Activated naive CD8-positive, alpha-beta T cell treated with anti-CD3 and anti-CD28 coated beads, Interleukin-2, amount 50 U/mL, for 16 hours (primary cell): ENCODE measurements at places on chromosomes 13 and 19.

DNA sequence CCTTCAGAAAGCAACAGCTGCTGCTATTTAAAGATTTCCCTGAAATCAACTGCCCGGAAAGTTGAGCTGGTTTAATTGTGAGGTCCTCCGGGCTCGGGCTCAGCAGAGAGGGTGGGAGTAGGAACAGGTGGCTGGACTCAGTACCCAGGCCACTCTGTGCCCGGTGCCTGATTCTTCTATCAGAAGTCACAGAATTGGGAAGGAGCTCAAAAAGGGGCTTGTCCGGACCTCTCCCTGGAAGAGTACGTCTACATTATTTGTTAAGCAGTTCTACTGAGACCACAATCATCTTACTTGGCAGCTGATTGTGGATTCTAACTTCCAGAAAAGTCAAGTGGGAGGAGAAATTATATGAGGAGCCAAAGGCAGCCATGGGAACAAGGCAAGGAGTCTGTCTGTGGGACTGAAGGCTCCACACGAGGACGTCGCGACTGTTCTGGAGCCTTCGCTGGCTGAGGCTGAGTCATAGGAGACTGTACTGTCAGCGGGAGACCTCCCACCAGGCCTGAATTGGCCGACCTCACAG lies 91.7 kb upstream of the ANKRD10 start:
- no peak for DNase-seq

DNA sequence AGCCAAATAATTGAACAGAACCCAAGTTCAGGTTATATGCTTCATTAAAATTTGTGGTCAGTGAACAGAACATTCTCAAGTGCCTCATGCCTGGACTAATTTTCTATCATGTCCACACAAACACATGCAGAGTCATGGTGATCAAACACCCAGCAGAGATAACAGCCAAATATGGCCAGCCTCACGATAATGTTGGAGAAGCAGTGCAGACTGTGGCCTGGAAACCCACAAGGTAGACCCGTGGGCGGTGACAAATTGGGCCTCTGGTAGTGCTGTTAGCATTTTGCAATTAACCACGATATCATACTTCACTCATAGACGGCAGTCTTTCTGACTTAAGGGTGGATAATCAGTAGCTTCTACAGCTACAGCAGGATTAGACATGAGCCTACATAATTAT lies 35.0 kb upstream of the VWA8 start:
- DNase-seq = no peak

- no peak for DNase-seq
Measured at GRCh38 chr19:5011476-5012238, 42.7 kb downstream of the KDM4B start.

DNA sequence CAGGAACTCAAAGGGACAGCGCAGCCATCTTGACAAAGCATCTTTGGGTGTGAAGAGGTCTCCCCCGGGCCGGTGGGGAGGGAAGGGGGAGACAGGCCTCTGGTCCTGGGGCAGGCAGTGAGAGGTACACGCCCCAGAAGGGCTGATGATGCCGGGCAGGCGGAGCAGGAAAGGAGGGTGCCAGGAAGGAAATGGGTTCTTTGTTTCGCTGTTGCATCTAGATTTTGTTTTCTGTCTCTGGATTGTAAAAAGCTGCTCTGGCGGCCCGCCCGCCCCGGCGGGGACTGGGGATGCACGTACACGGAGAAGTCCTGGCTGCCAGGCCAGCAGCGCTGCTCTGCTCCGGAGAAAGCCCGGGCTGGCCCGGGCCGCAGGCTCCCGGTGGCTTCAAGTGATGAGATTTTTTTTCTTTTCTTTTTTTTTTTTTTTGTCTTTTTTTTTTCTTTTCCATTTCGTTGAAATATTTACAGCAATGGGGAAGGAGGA lies 13.2 kb upstream of the ASF1B start:
- no peak for DNase-seq

DNA sequence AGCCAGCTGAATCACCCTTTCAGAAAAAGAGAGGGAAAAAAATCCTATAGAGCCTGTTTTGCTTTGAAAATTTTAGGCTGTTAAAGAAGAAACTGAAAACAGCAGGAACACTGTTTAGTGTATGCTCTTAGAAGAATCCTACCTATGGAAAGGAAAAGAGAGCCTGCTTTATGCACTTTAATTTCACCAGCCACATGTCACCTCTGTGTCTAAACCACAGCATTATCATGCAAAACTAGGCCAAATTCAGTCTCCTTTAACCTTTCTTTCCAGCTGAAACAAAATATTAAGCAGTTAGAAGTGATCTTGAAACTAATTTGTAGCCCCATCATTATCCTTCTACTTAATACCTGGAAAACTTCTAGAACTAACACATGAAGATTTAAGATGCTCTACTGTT lies 97.2 kb upstream of the MAB21L1 start:
- no peak for DNase-seq

DNA sequence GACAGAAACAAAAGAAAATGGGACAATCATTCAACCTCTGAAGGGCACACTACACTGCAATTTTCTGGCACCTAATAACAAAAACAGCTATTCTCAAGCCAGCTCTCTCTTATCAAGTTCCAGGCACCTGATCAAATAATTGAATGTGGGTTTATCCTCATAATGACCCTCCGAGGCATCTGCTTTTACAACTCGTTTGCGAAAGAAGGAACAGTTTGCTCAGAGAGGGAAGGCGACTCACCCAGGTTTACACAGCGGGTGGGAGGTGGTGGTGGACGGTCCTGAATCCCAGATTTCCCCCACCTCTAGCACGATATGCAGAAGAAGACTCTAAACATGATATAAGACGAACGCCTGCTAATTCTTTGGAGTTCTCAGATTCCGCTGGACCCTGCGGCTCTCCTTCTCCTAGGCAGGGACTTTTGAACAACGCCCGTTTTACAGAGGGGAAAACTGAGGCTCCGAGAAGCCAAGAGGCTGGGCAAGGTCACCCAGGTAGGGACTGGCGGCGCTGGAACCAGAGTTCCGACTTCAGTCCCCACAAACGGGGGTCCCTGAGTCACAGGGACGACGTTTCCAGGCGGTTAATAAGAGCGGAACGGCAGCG lies 641 bp downstream of the SGTA start:
- no peak for DNase-seq

- no peak for DNase-seq
Measured at GRCh38 chr19:50331221-50331993, 2.2 kb upstream of the KCNC3 start.

DNA sequence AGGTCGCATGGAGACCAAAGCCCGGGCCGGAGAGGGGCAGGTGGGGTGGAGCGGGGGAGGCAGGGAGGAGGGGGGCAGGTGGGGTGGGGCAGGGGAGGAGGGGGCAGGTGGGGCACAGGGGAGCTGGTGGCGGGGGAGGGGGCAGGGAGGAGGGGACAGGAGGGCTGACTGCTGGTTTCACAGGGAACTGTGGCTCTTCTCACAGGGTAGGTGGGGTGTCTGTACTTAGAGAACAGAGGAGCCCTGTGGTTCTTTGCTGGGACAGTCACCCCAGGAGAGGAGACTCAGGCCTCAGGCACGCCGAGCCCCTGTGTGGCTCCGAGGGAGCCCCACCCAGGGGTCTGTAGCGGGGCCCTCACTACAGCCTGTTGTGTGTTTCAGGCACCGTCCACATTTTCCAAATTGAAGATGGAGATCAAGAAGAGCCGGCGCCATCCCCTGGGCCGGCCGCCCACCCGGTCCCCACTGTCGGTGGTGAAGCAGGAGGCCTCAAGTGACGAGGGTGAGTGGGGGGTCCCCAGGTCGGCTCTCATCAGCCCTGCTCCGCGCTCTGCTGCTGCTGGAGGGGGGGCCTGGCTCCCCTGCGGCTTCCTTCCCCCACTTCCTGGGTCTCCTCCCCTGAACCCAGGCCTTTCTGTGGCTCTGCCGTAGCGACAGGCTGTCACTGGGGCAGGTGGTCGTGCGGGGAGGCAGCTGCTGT lies 162.7 kb downstream of the KDM4B start:
- no peak for DNase-seq

DNA sequence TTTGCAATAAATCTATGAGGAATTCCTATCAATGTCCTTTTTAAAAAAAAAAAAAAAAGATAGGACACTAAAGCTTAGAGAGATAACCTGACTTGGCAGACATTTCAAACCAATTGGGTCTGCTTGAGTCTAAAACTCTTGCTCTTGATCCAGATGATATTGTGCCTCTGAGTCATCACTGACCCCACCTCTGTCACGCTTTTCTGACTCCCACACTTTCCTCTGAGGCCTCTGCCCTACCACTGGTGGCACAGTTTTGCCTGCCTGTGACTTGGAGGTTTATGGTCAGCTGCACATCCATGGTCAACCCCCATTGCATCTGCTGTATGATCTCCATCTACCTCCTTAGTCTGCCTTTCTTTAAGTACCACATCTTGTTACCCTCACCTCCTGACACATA lies 328.7 kb downstream of the SPRY2 start:
- DNase-seq = no peak

DNA sequence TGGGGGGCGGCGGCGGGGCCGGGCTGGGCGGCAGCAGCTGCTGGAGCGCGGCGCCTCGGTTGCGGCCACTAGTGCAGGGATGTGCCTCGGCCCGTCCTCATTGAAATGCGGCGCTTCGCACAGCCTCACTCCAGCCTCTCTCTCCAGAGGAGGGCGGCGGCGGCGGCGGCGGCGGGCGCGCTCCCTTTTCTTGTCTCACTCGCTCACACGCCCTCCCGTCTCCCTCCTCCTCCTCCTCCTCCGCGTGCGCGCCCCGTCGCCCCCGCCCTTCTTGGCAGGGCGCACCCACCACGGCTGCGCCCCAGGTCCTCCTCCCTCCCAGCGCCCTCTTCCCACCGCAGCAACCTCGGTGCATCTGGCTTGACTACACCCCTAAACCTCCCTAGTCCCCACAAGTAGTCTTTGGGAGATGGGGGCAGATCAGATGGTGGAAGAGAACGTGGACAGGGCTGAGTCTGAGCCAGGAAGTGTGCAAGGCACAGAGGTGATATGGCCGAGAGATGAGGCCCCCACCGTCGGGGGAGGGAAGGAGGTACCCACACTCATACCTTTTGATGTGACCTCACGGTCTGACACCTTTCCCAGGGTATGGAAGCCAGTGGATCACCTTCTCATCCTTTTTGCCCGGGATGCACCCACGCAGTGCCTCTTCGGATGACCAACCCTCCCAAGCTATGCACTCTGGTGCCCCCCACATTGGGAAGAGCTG lies at the start of gene DCLK1:
Gene DCLK1 (minus strand): TSS at position 161 of the 709 bp plus-strand sequence.
- no peak for DNase-seq

DNA sequence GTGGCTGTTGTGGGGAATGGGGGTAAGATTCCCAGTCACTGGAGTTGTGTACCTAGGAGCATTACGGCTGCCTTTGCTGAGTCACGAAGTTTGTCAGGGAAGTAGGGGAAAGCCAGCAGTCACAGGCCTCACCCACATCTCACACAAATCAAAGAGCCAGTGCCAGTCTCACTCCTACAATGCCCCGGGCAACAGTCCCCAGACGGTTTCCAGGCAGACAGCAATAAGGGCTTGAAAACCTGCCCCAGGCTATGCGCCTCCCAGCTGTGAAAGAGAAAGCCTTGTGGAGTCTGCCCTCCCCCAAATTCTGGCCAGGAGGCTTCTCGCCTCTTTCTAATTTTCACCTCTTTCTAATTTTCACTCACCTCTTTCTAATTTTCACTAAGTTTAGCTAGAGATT lies 142.3 kb upstream of the EDNRB start:
- DNase-seq = no peak

DNA sequence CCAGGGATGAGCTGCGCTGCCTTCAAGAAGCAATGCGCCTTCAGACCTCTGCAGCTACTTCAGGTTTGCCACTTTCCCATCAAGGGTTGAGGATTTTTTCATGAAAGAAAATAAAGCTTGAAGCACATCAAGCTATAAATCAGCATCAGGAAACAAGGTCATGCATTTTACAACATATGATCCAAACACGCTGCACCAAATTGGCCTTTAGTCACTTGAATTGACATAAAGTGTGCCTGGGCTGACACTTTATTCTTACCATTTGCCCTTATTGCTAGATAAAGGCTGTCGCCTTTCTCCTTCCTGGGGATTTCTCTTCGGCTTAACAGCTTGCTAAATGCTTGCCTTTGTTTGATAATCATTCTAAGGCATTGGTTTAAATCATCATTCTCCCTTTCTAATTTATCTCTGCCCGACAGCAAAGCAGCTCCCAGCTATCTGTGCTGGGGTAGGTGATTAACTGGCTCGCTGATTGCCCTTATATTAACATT lies 87.7 kb downstream of the LHFPL6 start:
- no peak for DNase-seq

DNA sequence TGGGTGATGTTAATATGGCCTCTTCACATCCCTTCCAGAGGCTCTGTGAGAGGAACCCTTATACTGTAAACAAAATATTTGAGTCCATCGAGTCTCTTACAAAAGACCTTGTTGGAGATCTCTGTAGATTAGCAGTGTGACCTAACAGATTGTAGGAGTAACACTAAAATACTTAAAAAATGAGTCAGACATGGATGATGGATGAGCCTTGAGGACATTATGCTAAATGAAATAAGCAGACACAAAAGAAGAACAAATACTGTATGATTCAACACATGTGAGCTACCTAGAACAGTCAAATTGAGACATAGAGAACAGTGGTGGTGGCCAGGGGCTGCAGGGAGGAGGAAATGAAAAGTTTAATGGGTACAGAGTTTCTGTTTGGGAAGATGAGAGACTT lies 152.2 kb upstream of the UBL3 start:
- no peak for DNase-seq

- no peak for DNase-seq
Measured at GRCh38 chr13:33003458-33004019, 12.7 kb upstream of the KL start.

GRCh38 chr19:14565765-14566711 lies 5.8 kb downstream of the NDUFB7 start:
- DNase-seq = no peak

DNA sequence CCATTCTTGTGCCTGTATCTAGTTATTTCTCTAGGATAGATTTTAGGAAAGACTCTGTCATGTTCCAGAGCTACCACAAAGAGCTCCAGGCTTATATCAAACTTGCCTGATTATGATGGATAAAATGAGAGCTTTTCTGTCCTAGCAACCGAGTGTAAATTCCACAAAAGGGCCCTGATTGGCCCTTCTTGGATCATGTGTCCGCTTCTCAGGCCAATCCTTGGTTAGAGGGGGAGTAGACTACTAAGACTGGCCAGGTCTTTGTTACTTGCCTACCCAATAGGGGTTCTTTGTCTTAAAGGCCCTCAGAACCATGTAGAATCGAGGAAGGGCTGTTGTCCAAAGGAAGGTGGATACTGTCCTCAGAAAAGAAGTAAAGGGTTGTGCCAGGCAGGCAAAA lies 2.4 kb downstream of the DHX34 start:
- DNase-seq = no peak

- no peak for DNase-seq
Measured at GRCh38 chr13:51733374-51734298, 70.3 kb downstream of the DHRS12 start.

- DNase-seq = no peak
Measured at GRCh38 chr19:42540071-42540553, 11.8 kb upstream of the CEACAM1 start.
